HTR-8/SVneo (cell line): ENCODE measurements at places on chromosomes 1 and 21.

- no peak for DNase-seq
These were observed 759 bp downstream of the GPR157 start for GRCh38 chr1:9128166-9128519.

- DNase-seq = no peak
These were observed 114.7 kb upstream of the IRF2BP2 start for GRCh38 chr1:234724516-234725176.

DNA sequence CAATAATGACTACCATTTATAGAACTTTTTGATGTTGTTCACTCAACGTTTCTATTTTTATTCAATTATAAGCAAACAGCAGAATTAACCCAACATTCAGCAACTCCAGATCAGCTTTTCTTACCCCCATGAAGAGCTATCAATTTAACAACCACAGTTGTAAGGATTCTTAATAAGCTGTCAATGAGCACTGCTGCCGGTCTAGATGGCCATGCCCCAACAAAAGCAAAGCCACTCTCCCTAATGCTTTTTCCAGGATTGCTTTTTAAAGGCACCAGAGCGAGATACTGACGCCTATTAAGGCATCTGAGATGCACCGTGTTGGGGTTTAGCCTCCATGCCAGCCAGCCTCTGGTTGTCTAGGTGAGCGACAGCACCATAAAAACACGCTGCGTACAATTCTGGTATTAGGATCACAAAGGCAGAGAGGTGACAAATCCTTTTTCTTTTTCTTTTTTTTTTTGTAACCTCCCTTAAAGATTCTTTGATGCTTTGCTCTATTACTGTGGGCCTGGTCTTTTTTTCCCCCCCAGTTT is 39.5 kb downstream of the PTPRC start:
- no peak for DNase-seq

DNA sequence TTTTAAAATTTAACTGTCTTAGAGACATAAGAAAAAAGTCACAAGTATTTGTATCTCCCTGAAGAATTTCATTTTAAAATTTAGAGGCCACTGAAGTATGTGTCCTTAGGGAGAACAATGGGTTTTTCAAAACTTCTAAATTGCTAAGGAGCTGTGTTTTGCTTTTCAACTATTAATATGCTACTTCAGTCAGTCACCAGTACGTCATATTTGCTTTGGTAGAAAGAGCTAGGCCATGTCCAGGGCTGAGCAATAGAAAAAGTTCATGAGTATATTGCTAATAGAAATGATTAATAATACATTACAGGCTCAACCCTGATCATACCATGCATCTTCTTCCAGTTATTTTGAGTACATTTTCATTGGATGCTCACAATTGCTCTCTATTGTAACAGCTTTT is 1.7 kb upstream of the SGIP1 start:
- no peak for DNase-seq

- DNase-seq = no peak
These were observed 63.0 kb downstream of the PROX1 start for GRCh38 chr1:214050513-214051401.

- DNase-seq = no peak
These were observed 84.5 kb downstream of the COLGALT2 start for GRCh38 chr1:183953031-183953430.

GRCh38 chr1:58209575-58209974 is 337.0 kb downstream of the OMA1 start:
- no peak for DNase-seq

DNA sequence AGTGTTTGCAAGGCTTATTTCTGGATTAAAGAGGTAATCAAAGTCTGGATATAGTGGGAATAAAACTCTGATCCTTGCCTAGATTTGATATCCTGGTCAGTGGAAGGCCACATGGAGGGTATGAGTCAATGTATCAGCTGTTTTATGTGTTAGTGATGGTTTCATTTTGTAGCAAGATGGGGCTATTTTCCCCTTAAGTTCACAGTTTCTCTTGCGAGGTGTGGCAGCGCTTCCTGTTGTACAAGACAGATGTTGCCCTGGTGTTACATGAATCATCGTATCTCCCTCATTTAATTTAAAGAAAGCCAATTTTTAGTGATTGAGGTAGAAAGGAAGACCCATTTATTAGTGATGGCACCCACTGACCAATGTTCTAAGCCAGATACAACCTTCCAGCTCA is 220.2 kb downstream of the DUSP10 start:
- no peak for DNase-seq

GRCh38 chr1:25524568-25525360 is 18.6 kb upstream of the LDLRAP1 start:
- DNase-seq = no peak

DNA sequence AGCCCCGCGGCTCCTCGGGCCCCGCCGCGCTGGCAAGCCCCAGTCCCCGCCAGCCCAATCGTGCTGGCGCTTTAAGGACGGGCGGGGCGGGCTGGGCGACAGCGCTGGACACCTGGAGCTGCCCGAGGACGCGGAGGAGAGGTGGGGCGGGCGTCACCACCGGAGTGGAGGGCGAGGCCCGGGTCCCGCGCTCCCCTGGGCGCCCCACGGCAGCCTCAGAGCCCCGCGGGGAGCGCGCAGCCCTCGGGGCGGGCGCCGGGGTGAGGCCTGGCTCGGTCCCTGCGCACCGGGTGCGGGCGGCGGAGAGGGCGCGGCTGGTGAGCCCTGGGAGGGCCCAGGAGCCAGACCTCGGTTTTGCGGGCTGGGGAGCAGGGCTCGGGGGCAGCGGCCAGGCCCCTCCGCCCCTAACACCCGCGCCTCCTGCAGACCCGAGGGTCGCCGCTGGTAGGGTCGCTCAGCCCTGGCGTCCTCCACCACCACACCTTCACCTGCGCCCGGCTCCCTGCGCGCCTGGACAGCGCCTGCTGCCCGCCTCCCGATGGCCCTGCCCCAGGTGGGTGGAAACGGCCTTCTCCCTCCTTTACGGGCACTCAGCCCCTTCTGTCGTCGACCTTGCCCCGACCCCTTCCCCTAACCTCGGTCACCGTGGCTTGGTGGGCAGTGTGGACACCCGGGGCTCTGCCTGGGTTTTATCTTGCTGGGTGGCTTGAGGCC is at the start of gene TMEM61:
Gene TMEM61 (plus strand): TSS at position 101 of the 714 bp plus-strand sequence. CDS start 438 bp downstream, at position 539.
- no peak for DNase-seq

DNA sequence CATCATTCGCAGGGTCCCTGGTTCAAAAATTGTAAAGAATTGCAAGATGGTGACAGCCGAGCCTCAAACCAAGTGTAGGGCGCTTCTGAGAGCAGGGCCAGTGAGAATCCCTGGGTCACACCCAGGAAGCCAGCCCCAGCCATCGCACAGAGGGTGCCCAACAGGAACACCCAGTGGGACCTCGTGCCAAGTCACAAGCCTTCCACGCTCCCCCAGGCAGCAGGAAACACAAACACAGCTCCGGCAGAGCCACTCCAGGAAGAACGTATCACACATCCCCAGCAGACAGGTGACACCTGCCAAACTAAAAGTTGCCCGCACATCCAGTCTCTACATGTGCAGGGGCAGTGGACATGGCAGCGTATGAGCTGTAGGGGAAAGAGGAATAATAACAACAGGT is 20.2 kb downstream of the DHRS3 start:
- DNase-seq = no peak

- DNase-seq = no peak
These were observed 41.0 kb upstream of the BACH1 start for GRCh38 chr21:29257701-29258100.

DNA sequence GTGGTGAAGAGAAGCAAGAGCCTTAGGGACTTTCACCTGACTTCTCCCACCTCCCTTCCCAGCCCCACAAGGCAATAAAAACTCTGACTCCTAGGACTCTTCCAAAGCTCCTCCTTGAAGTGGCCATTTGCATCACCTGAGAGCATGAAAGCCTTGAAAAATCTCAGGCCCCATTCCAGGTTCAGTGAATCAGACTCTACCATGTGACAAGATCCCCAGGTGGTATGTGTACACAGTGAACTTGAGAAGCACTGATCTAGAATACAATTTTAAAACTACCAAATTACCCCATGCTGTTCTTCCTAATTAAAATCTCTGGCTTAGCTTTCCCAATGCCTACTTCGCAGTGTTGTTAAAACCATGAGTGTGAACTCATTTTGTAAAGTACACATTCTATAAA is 195.1 kb upstream of the SAMSN1 start:
- DNase-seq = no peak

DNA sequence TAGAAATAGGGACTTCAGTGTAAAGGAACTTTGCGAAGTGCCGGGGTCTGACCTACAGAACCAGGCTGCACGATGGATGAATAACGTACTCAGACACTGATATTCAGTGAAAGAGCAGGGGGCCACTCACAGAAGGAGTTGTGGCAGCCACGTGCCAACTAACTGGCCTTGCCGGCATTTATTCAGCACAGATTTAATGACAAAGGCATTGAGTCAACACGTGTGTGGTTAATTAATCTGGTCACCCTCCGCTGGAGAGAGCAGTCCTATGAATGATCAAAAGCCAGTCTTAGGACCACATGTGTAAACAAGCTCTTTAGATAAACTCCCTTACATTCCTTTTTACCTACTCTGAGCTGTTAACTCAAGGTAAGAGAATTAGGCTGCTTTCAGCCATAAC is 6.2 kb upstream of the B3GALT2 start:
- no peak for DNase-seq

GRCh38 chr1:235679005-235679404 is 29.4 kb upstream of the GNG4 start:
- DNase-seq = no peak

DNA sequence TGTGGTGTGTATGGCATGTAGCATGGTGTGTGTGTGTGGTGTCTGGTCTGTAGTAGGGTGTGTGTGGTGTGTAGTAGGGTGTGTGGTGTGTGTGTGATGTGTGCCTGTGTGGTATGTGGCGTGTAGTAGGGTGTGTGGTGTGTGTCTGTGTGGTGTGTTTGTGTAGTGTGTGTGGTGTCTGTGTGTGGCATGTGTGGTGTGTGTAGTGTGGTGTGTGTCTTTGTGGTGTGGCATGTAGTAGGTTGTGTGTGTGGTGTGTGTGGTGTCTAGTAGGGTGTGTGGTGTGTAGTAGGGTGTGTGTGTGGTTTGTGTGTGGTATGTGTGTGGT is 85.5 kb downstream of the SYT2 start:
- no peak for DNase-seq

DNA sequence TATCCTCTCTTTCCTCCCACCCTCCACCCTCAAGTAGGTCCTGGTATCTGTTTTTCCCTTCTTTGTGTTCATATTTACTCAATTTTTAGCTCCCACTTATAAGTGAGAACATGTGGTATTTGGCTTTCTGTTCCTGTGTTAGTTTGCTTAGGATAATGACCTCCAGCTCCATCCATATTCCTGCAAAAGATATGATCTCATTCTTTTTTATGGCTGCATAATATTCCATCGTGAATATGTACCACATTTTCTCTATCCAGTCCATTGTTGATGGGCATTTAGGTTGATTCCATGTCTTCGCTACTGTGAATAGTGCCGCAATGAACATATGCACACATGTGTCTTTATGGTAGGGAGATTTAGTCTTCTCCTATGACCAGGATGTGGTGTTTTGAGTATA is 14.5 kb downstream of the OLIG2 start:
- no peak for DNase-seq

DNA sequence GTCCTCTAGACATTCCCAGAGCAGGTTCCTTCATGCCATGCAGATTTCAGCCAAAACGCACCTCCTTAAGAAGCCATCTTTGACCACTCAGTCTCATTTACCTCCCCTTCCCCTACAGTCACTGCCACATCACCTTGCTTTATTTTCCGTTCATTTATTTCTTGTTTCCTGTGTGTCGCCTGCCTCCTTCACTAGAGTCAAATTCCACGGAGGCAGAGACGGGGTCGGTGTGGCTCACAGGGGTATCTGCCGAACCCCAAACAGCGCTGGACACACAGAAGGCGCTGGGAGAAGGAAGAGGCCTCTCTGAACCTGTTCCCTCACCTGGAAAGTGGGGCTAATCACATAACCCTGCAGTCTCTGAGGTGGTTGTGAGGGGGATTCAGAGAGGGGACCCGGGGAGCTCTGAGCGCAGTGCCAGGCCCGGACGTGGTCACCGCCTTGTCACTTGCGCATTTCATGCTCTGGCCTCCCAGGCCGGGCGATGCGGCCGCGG is 23.6 kb upstream of the DMBX1 start:
- DNase-seq = no peak

- DNase-seq = no peak
These were observed 4.6 kb downstream of the CTPS1 start for GRCh38 chr1:40984066-40984465.

DNA sequence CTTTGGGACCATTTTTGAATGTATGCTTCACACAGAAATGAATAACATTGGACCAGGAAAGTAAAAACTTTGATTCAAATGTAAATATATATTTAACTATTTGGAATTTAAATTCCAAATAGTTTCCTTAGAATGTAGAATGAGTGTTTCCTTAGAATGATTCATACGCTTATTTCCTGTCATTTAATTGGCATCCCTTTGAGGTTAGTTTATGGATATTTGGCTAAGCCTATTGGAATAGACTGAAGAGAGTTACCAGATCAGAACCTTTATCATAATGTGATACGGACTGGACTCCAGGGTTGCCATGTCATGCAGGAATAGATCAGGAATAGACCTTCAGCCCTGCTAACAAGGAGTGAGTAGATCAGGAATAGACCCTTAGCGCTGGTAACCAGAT is 133.1 kb downstream of the TNNI3K start:
- no peak for DNase-seq

- no peak for DNase-seq
These were observed 302.3 kb downstream of the BRINP3 start for GRCh38 chr1:190175320-190175719.

- no peak for DNase-seq
These were observed 225.4 kb downstream of the SMYD3 start for GRCh38 chr1:246281639-246282038.

GRCh38 chr1:117810553-117810952 is 118.9 kb downstream of the GDAP2 start:
- no peak for DNase-seq

GRCh38 chr1:206577626-206578025 is 34.6 kb downstream of the EIF2D start:
- no peak for DNase-seq

- DNase-seq = no peak
These were observed 6.9 kb upstream of the ETV3 start for GRCh38 chr1:157145076-157145475.

- no peak for DNase-seq
These were observed 2.3 kb downstream of the TTC24 start for GRCh38 chr1:156581661-156582387.

DNA sequence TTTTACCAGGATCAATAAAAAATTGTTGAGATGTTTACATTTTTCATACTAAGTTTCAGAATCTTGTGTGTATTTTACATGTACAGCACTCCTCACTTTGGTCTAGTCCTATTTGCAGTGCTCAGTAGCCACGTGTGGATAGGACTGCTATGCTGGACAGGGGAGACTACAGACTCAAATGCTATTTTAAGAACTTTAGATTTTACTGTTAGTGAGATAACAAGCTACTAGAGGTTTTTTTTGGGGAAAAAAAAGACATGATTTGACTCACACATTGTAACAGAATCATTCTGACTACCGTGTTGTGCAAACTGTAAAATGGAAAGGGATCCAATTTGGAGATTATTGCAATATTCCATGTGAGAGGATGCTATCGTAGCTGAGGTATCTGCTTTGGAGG is 418.9 kb upstream of the PRMT6 start:
- DNase-seq = no peak

GRCh38 chr1:172537366-172537765 is 4.4 kb downstream of the SUCO start:
- no peak for DNase-seq
